ENCODE measurements at places on chromosomes 3 and 15.

DNA sequence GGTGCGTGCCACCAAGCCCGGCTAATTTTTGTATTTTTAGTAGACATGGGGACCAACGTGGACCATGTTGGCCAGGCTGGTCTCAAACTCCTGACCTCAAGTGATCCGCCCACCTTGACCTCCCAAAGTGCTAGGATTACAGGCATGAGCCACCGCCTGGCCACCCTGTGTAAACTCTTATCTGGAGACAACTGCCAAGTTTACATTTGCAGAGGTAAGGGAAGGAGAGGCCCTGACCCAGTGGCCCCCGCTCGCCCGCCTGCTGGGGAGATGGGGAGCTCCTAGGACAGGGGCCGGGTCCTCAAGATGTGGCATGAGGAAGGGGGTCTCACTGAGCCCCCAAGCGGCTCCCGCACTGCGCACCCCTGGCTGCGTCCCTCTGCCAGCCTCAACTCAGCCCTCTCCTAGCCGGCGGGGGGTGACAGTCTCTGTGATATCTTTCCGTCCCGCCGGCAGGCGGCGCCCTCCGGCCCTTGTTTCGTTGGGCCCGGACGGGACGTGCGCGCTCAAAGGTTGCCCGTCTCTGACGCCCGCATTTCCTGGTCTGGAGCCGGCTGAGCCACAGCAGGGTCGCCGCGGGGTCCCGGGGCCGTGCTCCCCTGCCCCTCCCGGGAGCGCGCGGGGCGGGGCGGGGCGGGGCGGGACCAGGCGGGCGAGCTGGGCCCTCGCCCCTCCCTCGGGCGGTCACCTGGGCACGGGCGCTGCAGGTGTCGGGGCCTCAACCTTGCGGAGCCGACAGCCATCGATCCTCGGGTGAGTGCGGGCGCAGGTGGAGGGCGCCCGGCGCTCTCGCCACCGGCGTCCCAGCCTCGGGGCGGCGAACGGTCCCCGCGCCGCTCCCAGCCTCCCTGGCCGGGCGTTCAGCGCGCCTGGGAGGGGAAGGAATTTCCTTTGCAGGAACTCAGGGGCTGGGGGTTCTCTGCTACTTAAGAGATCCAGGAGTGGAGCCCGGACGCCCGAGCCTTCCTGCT lies at the start of gene GPR160:
Gene GPR160, plus strand, starts transcription at position 533 of the 971 bp plus-strand sequence. CDS start 45,978 bp downstream, outside the sequence.
- DNase-seq = peak; percentile 89

GRCh38 chr15:73571346-73571745 lies 61.8 kb downstream of the NPTN start:
- DNase-seq = no peak

- no peak for DNase-seq
Measured at GRCh38 chr3:74409066-74409465, 205.4 kb downstream of the CNTN3 start.

- DNase-seq = no peak
Measured at GRCh38 chr15:27970661-27971392, 128.3 kb downstream of the OCA2 start.

DNA sequence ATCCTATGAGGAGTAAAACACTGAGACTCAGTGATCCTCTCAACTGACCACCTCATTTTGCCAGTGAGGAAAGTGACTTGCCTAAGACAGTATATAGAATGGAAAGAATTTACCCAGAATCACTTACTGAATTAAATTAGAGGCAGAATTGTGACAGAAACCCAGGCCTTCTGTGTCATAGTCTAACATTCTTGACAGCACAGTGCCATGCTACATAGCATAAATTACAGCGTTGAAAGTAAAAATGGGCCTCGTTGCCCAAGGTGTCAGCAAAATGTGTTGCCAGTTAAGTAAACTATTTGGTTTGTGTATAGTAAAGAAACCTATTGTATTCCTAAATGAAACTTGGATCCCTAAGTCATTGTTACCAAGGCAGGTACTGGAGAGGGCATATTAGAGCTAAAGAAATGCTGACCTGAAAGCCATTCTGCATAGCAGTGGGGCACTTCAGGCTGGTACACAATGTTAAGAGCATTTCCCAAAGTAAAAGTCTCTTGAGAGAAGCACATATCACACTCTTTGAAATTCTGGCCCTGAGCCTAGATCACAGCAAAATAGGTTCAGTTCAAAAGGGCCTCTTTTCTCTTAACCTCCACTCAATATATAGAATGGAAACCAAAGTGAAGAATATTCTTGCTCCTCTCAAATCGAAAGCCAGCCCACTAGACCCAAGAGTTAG lies 53.8 kb downstream of the HMG20A start:
- DNase-seq = no peak

Data from activated CD4-positive, alpha-beta memory T cell treated with anti-CD3 and anti-CD28 coated beads for 36 hours (primary cell).